CD4-positive, alpha-beta T cell treated with Interleukin-2 at 100 ng/mL for 4 hours (primary cell): ENCODE measurements at places on chromosomes 6 and 20.

- no peak for DNase-seq
Measured at GRCh38 chr6:125688138-125688537, 61.3 kb upstream of the HEY2 start.

GRCh38 chr6:42679358-42679757 lies 43.0 kb downstream of the PRPH2 start:
- no peak for DNase-seq

DNA sequence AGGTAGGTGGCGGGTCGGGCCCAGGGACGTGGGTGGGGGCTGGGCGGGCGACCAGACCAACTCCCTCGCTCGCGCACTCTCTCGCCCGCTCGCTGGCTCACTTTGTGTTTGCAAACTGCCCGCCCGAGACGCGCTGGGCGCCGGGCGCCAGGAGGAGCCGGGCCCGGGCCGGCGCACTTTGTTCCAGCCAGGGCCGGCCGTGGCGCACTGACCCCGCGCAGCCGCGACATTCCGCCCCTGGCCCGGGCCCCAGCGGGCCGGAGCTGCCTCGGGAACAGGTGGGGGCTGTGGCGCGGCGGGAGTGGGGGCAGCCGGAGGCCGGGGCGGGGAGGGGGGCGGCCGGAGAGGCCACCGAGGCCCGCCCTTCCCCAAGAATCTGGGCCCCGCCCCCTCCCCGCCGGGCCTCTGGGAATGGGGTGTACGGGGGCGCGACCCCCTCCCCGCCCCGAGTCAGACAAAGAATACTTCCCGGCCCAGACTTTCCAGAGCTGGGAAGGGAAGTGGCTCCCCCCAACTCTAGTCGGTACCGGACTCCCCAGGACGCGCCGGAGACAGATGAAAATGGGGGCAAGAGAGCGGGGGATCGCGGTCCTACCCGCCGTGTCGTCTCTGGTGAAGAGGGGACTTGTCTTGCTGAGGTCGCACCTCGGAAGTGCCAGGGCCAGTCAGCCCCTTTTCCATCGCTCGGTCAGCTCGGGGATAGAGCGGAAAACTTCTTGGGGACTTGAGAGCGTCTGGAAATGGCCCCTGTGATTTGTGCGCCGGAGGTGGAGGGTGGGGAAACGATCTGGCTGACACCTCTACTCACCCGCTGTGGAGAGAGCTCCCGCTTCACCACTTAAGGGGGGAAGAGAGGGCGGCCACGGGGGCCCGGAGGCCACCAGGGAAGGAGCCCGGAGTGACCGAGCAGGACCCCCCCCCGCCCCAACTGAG lies 951 bp downstream of the FOXP4 start:
- DNase-seq, result peak; percentile 22

DNA sequence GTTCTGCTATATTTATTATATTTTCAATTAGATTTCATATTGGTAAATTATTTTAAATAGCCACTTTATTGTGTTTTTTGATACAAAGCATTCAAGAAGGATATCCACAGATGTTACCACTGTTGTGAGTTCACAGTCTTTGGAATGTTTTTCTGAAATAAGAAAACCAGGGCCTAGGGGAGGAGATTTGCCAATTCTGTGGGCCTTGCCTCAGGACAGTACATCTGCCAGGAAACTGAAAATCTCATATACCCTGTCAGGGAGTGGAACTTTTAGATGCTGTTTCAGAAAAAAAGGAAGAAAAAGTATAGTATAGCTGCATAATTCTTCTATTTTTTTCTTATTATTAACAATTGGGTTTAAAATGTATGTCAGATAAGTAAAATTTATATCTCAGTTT lies 995.9 kb upstream of the ADGRB3 start:
- DNase-seq, result no peak

GRCh38 chr6:10276106-10276505 lies 138.8 kb downstream of the TFAP2A start:
- no peak for DNase-seq

DNA sequence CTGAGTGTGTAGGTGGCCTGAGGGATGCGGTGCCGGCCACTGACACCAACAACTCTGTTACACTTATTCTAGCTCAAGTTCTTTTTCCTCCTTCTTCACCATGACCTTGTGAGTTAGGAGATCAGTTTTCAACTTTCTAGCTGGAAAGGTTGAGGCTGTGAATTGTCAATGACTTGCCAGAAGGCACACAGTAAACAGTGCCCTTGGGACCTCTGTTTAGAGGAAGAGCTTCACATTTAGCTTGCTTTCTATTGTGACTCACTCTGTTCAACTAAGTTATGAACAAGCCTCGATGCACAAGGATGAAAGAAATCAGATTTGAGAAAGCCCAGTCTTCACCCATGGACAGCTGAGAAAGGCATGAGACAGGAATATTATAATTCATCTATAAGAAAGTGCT lies 455.6 kb downstream of the MAFB start:
- no peak for DNase-seq

GRCh38 chr20:1108437-1108920 lies 9.9 kb upstream of the PSMF1 start:
- DNase-seq, result peak; percentile 58

GRCh38 chr6:90496258-90497016 lies 90.4 kb downstream of the MAP3K7 start:
- DNase-seq, result no peak

DNA sequence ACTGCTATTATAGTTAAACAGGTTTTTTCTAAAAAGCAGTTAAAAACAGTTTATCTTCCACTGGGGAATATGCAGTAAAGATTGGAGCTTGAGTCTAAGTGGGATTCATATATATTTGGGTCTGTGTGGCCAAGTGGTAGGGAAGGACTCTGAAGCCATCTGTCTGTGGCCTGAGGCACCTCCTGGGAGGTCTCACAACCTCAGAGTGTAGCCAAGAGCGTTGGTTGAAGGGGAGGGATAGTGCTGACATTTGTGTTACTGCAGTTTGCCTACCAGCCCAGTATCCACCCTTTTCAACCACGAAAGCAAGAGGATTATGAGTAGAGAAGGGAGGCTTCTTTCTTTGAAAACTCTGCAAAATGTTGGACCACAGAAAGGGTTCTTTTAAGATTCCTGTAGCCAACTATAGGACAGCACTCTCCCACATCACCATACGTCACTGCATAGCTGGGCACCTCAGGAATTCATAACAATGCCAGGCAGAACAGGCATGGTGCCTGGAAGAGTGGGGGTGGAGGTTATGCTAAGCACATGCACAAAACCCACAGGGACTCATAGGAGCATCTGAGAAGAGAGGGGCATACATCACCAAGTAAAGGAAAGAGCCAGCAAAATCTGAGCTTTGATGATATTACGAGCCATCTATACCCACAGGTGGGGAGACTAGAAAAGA lies 90.5 kb upstream of the HEY2 start:
- no peak for DNase-seq

- peak; percentile 1 for DNase-seq
Measured at GRCh38 chr20:49482621-49483017, at the start of gene KCNB1. KCNB1 (minus strand) TSS chr20:49482668; CDS start chr20:49482480, 188 bp downstream.

GRCh38 chr20:792248-792647 lies 23.9 kb upstream of the SLC52A3 start:
- DNase-seq, result no peak

DNA sequence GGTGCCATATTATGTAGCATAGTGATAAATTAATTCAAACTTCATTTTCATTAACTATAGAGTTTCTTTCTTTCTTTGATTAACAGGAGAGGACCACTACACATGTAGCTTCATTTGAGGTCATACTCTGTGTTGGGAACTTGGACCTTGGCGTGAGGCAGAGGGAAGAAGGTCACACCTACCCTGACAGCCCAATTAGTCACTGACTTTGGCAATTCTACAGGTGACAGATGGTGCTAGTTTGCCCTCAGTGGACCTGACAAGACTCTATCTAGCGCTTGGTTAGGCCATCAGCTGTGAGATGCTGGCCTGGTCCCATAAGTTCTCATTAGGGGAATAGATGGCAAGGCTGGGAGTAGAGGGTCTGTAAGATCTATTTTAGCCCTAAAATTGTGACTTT lies 14.2 kb downstream of the SLX4IP start:
- DNase-seq, result no peak

DNA sequence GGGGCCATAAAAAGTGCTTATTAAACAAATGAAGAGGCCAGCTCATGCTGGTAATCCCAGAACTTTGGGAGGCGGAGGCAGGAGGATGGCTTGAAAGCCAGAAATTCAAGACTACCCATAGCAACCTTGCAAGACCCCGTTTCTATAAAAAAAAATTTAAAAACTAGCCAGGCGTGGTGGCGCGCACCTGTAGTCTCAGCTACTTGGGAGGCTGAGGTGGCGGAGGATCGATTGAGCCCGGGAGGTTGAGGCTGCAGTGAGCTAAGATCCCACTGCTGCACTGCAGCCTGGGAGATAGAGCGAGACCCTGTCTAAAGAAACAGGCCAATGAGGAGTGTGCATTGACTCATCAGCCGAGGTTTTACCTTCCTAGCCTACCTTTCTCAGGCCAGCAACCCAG lies 15.2 kb downstream of the NPEPL1 start:
- DNase-seq, result no peak

DNA sequence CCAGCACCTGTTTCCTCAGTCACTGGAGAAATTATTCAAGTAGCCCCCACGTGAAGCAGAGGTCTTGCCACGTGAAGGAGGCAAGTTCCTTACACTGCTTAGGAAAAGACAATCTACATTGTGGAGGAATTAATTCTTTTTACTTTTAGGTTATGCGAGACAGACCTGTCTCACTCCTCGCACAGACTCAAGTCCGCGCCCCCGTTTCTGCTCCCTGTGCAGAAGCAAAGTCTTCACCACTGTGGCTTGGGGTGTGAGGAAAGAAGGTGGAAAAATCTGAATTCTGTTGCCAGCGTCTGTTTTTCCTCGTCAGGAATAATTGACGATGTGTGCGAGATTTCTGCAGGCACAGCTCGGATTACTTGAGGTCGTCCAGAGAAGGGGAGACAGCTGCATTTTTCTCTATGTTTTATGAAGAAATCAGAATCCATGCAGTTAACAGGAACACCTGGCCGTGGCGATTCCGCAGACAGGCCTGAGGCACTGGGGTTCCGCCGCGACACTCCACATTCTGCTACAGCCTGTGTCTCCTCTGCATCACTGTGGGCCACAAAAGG lies 185.1 kb downstream of the SMOC2 start:
- no peak for DNase-seq

DNA sequence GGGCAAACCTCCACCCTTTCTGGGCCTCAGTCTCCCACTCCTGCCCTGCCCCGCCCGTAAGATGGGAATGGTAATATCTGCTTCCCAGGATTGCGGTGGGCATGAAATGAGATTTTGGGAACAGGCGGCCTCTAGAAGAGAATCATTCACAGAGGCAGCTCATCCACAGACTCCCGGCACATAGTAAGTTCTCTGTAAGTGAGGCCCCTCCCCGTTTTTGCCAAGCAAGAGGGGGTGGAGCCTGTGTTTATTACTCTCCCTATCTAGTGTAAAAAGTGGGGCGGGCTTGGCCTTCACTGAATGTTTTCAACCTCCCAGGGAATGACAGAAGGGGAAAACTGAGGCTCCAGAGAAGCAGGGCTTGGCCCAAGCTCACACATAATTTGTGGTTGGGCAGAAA lies 20.0 kb downstream of the SUN5 start:
- no peak for DNase-seq

DNA sequence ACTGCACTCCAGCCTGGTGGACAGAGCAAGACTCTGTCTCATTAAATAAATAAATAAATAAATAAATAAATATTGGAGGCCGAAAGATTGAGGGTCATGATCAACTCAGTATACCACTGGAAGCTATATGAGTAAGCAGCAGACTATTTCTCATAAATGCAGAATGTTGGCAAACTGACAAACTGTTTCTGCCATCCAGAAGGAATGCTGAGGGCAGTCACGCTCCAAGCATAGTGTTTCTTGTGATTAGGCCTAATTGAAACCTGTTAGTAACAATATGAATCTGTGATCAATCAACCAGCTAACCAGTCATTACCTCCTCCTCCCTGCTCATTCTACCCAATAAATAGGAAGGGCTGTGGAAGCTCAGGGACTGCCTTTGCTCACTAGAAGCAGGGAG lies 15.2 kb upstream of the KCNK15 start:
- no peak for DNase-seq

DNA sequence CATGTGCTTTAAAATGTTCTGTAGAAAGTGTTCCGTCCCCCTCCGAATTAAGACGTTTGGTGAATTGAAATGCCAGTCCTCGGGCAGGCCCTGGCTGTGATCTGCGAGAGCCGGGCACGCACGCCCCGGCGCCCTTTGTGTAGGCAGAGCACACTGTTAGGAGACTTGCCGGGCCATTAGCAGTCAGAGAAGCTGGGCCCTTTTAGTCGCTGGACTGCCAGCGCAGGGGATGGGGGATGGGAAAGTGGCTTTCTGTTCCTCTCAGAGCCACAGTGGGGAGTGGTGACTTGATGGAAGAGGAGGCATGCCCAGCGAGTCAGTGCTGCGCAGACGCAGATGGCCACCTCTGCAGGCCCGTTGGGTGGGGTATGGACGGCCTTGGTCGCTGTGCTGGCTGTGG lies 2.2 kb downstream of the PPP1R3G start:
- peak; percentile 2 for DNase-seq

DNA sequence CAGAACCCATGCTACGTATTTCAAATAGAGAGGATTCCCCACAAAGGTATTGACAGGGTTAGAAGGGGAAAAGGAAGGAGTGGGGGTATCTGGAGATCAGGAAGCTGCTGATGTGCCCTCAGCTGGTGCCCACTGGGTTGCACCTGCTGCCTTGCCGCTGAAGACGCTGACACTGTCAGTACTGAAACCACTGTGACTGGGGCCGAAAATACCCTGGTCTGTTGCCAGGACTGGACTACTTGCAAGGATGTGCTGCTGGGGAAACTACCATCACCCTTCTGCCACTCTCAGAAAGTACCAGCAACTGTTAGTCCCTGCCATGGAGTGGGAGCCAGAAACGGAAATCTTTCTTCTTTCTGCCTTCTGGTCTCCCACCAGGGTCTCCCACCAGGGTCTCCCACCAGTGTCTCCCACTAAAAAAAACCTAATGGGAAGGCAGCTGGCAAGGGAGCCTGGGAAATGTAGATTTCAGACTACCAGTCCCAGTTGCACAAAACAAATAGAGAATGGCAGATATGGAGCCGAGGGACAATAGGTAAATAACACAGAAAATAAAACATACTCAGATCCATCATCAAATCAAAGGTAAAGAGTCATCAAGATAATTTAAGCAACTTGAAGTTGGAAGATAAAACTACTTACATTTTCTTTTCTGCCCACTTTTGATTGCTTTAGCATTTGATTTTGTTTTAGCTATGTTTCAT lies 204.8 kb downstream of the TPBG start:
- DNase-seq, result no peak
